Regular cardiac myocyte (primary cell): ENCODE measurements at places on chromosomes 13 and 19. TPM values are rescaled to one million over a fixed set of nuclear protein-coding genes. Genes with fewer than 3 reads are reported as not detected.

The CYP2F1 gene
- under 0.01 TPM in 1 of 2 replicates, not detected in the other for total RNA-seq

The PAF1 gene
- 28.8 and 68.2 TPM in 2 replicates for total RNA-seq

The ANKLE1 gene
- total RNA-seq, result 1.9 TPM in 1 of 2 replicates, not detected in the other

The KLK7 gene
- total RNA-seq, result not detected in 2 replicates

The CEBPA gene
- under 0.01 and 0.28 TPM in 2 replicates for total RNA-seq
